ENCODE measurements at places on chromosomes 13 and 19. TPM values are rescaled to one million over a fixed set of nuclear protein-coding genes. Genes with fewer than 3 reads are reported as not detected.

C13orf42 gene
- not detected for total RNA-seq

TINCR gene
- total RNA-seq, result under 0.01 TPM

ZNF426 gene
- total RNA-seq, result 22.4 TPM

TNFSF13B gene
- 5.5 TPM for total RNA-seq

PPP1R13L gene
- 0.60 TPM for total RNA-seq
